ENCODE measurements at places on chromosomes 11 and 22.

- no peak for DNase-seq
These were observed 125.5 kb downstream of the SIK3 start for GRCh38 chr11:116972691-116973090.

GRCh38 chr22:35464399-35464798 lies 64.5 kb downstream of the MCM5 start:
- DNase-seq = no peak

DNA sequence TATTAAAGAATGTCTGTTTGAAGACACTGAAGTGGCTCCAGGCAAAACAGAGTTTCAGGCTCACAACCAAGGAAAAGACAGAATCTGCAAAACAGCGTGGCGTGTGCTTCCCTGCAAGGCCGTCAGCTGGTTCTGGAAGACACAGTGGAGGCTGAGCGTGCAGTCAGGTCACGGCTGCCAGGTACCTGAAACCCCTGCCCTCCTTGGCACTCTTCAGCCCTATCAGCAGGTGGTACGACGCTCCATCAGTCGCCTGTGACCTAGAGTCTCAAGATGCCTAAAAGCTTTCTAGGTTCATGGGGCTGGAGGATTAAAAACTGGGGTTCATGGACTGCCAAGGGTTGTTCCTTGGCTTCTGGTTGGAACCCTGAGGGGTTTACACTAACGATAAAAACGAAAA lies 65.9 kb downstream of the TRMU start:
- DNase-seq = no peak

DNA sequence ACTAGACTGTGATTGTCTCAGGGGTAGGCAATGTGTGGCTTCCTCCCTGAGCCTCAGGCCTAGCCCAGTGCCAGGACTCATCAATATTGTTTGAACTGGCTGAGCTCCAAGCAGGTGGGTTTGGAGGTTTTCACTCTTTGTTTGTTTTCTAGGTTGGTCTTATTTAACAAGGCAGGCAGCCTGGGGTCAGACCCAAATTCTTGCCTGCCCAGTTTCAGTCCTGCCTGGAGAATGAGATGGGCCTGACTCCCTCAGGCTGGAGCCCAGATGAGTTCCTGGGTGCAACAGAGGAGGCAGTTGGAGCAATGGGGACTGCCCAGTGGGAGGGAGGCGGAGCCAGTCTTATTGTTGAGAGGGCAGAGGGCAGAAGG lies 28.3 kb upstream of the TP53I11 start:
- DNase-seq = no peak

GRCh38 chr11:8937159-8937558 lies 4.4 kb upstream of the C11orf16 start:
- no peak for DNase-seq

GRCh38 chr22:28952857-28953256 lies 69.5 kb downstream of the ZNRF3 start:
- DNase-seq = no peak

- DNase-seq = no peak
These were observed 38.7 kb upstream of the LINC01488 start for GRCh38 chr11:69442807-69443137.

DNA sequence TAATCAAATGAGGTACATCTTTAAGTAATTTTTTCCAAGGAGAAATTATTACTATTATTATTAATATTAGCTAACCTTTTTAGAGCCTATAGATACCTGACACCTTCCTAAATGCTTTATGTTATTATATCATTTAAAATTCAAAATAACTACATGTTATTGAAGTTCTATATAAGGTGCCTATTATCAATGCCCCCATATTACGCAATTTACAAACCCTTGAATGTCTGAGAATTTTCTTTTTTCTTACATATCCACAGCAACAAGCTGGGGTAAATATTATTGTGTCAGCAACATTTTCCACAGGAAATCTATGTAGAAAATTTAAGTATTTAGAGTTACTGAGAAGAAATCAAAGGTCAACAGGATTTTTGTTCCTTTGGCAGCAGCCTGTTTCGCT lies 327.3 kb downstream of the NXPE2 start:
- no peak for DNase-seq
